ENCODE measurements at places on chromosomes 7 and 10.

DNA sequence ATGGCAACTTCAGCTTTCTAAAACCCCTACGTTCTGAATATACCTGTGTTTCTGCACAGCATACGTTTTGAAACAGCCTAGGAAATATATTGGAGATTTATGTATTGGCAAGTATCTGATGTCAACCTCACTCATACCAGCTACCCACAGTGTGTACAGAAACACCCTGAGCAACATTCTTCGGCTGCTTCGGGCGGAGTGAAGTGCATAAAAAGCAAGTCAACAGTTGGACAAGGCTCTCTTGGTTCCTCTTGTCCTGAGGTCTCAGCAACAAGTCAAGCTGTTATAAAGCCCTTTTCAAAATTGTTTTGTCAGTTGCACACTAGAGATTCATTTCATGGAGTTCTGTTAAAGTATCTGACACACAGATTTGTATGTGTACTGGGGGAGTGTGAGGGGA is 40.0 kb upstream of the PAPSS2 start:
- no peak for DNase-seq

DNA sequence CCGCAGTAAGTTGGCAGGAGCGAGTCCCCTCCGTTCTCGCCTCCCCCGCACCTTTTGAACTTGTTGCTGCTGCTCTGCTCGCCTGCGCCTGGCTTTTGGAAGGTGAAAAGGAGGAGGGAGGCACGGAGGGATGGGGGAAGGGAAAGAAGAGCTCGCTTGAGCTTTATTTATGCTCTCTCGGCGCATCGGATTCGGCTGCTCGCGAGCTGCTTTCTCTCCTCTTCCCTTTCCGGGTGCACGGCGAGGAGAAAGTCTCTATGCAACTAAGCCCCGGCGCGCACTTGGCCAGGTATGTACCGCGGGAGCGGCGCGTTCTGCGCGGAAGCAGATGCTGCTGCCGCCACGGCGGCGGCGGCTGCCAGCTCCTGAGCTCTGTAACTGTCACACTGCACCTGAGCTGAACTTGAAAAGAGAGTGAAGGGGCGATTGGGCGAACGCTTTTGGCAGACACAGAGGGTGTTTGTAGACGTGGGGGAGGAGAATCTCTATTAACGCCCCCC is 551 bp downstream of the KCND2 start:
- no peak for DNase-seq

DNA sequence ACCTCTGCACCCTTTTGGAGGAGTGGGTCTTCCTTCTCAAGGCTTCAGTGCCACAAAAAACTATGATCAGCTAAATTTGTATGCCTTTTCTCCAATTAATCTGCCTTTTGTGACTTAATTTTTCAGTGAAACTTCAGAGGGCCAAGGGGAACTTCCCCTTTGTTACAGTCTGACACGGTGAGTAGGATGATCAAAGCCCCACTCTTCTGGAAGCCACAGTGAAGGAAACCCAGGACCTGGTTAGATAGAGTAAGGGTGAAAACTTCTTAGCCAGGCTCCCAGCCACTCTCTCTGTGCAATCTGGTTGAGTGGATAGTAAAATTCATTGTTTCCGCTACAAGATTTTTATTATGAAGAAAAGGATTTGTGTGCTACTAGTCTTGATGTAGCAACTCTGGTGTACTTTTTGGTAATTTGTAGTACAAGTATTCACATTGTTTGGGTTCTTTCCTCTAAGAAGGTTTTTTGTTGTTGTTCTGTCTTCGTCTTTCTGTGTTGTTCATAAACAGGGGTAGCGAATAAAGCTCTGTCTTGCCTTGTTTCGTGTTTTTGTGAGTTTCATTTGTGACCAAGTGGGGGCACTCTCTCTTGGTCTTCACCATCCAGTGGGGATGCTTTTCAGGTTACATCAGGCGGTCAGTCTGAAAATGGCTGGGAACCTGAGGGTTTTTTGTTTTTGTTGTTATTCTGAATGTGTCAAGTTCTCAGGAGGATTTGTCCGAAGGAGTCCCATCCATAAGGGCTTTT is 268.5 kb upstream of the NPSR1 start:
- no peak for DNase-seq

DNA sequence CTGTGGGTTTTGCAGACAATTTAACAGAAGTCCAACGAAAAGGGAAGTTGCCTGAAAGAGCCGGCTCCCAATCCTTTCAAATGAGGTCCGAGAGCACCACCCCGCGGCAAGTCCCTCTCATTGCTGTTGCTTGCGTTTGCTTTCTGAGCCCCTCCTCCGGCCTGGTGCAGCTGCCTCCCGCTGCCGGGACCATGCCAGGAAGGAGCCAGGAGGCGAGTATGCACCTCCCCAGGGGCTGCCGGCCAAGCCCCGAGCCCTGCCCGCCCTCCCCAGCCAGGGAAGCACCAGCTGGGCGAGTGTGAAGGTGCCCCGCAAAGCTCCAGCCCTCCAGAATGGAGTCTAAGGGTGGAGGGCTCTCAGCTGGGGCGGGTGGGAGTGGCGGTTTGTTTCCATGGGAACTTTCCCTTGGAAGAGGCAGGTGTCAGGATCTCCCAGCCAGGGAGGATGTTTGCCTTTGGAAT is 25.8 kb upstream of the PPP2R2D start:
- DNase-seq, result no peak

DNA sequence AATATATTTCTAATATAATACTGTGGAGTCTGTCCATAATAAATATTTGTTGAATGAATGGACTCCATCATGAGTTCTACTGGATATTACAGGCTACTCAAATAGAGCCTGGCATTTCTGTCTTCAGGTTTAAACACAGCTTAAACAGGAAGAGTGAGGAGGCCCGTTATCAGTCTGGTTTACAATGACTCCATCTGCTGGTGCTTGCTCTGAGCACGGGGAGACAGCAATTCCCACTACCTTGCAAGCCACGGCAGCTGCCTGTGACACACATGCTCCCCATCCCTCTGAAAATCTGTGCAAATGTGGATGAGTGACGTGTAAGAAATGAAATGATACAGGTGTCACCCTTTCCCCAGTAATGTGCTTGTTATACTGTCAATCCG is 293.5 kb upstream of the IMMP2L start:
- no peak for DNase-seq

DNA sequence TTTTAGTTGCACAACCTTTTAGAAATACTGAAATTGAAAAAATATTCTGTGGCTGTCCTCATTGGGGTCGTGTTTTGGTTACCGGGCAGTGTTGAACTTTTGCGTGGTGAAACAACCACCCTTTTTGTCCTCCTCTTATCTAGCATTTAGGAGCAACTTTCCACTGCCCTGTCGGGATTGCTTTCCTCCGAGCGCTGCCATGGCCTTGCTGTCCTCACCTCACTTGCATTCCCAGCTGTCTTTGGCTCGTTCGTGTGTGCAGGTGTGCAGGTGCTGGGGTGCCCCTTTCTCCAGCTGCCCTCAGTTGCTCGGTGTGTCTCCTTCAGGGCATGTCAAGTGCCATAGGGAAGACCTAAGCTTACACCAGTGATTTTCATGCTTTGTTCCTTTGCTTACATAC is 116.9 kb upstream of the GJD4 start:
- DNase-seq, result no peak

DNA sequence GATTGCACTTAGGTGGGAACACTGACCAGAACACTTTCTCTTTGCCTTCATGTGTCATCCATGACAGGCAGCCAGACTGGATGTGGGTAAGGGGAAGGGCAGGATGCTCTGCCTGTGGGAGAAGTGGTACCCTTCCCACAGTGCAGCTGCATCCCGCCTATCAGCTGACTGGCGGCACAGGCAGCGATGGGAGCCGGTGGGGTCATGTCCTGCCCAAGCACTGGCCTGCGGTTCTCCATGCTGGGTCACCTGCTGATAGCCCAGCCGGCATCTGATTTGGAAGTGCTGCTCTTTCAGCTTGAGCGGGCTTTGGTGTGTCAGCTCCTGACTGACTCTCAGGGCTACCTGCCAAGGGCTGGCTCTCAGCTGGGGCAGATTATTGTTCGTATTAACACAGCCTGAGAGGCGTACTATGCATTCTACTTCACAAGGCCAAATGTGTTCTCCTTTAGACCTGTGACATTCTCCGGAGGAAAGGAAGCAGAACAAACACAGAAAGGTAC is 105.2 kb upstream of the PDLIM1 start:
- no peak for DNase-seq

DNA sequence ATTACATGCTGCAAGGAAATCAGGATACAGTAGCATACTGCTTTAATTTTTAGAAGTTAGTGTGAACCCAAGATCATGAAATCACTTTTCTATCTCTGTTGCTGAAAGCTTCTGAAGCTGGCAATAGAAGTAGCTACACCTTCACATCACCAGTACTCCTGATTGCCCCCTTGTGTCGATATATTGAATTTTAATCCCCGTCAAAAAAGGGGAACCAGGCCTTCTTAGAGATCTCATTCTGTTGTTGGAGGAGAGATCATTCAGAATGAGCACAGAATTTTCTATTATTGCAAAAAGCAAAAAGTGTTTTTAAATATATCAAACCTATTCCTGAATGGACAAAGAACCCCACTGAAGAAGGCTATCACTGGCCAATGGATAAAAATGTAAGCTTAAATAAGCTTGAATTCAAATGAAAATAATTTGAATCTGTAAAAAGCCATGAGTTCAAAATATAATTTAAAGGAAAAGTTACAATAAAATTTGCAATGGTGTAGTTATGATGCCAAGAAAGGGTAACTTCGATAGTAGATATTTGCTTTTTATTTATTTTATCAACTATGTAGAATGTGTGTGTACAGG is 39.7 kb upstream of the TEX47 start:
- DNase-seq, result no peak

GRCh38 chr10:72075376-72076115 is 12.8 kb downstream of the SPOCK2 start:
- no peak for DNase-seq

DNA sequence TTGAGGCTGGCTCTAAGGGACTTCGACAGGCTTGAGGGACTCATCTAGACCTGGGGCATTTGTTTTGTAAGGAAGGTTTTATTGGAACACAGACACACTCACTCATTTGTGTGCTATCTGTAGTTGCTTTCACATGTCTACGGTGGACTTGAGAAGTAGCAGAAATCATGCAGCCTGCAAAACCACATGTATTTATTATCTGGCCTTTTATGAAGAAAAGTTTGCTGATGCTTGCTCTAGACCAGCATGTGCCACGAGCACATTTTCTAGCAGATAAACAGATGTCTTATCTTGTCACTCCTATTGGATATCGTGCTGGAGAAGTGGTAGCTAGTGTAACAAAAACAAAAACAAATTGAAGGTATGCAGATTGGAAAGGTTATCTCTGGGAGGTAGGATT is 9.8 kb downstream of the UPP1 start:
- DNase-seq, result no peak

GRCh38 chr7:112505495-112505894 is 24.7 kb downstream of the LSMEM1 start:
- no peak for DNase-seq

DNA sequence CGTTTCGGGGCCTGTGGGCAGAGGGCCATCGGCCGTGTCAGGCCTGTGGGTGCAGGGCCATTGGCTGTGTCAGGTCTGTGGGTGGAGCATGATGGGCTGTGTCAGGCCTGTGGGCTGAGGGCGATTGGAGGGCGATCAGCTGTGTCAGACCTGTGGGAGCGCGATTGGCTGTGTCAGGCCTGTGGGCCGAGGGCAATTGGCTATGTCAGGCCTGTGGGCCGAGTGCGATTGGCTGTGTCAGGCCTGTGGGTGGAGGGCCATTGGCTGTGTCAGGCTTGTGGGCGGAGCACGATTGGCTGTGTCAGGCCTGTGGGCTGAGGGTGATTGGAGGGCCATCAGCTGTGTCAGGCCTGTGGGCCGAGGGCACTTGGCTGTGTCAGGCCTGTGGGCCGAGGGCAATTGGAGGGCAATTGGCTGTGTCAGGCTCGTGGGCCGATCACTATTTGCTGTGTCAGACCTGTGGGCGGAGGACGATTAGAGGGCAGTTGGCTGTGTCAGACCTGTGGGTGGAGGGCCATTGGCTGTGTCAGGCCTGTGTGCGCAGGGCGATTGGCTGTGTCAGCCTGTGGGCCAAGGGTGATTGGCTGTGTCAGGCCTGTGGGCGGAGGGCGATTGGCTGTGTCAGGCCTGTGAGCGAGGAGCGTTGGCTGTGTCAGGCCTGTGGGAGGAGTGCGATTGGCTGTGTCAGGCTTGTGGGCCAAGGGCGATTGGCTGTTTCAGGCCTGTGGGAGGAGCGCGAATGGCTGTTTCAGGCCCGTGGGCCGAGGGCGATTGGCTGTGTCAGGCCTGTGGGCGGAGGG is 54.1 kb downstream of the DYNC2I1 start:
- no peak for DNase-seq

DNA sequence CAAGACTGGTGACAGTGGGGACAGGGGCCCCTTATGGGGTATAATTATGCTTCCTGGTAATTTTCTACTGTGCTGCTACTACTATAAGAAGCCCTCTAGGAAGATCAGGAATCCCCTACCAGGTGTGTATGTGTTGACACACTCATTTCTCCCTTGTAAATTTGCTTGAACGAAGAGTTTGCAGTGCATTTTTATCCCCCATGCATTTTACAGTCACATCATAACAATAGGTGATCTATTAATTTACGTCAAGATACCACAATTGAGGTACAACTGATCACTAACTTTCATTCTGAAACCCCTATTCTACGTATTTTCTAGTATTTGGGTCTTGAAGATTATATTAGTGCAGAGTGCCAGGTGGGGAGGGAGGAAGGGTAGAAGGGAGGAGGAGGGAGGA is 252.2 kb downstream of the NSUN6 start:
- no peak for DNase-seq

- no peak for DNase-seq
These were observed 54.1 kb upstream of the ANTXRL start for GRCh38 chr10:46232666-46233065.

GRCh38 chr7:137343281-137343841 is at the start of gene PTN:
TSS of gene PTN (minus strand) at chr7:137343733. CDS start at chr7:137254973, 88,760 bp downstream.
- DNase-seq, result no peak

GRCh38 chr7:106358103-106358663 is 73.4 kb upstream of the NAMPT start:
- no peak for DNase-seq

DNA sequence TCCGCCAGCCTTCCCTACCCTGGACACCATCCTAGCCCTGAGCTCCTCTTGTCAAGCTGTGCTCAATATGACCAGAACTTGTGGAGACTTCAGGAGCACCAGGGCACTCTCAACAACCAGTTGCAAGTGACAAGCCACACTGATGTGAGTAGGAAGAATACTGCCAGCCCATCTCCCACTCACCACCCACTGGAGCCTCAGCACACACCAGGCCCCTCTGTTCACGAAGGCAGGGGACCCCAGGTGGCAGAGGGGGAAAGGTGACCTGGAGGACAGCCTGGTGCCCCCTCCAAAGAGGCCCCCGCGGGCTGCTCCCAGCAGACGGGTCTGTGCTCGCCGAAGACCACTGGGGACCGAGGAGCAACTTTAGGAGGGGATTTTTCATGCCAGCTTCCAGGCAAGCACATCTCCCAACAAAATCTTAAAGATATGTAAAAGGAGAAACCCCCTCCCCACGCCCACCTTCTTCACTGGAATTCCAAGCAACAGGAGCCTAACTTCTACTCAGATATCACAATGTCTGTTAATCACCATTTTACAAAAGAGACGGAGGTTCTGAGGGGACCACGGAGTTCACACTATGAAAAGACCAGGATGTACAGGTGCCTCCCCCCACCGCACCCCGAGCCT is 1.0 kb downstream of the MMD2 start:
- no peak for DNase-seq

Data from activated CD4-positive, CD25-positive, alpha-beta regulatory T cell (primary cell).